Activated T-cell treated with anti-CD3 and anti-CD28 coated beads, Interleukin-2, amount 50 U/mL, for 24 hours (primary cell): ENCODE measurements at places on chromosomes 13 and 19.

DNA sequence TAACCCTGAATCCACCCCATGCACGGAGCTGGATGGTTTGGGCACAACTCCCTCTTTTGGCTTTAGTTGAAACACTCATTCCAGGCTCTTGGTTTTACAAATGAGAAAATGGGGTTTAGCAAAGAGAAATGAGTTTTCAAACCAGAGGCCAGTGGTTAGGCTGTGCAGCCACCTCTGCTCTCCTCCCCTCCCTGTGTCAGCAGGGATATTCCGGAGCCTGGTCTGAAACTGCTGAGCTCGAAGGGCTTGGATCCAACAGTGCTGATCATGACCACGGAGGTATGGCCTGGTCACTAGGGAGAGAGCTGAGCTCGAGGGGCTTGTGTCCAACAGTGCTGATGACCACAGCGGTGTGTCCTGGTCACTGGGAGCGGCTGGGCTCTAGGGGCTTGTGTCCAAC is 41.5 kb downstream of the ZNF787 start:
- no peak for DNase-seq

DNA sequence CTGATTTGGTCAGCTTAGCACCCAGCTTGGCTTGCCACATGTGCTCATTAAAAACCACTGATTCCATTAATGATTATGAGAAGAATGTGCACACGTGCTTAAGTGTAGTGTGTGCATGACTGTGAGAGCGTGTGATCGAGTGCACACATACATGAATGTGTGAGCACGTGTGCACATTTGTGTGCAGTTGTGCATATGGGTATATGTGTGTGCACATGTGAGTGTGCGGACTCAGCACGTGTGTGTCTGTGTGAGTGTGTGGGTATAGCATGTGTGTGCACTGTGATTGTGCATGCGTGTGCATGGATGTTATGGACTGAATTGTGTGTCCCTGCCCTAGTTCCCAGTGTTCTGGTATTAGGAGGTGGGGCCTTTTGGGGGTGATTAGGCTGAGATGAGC is 202.1 kb upstream of the ZNF536 start:
- no peak for DNase-seq

DNA sequence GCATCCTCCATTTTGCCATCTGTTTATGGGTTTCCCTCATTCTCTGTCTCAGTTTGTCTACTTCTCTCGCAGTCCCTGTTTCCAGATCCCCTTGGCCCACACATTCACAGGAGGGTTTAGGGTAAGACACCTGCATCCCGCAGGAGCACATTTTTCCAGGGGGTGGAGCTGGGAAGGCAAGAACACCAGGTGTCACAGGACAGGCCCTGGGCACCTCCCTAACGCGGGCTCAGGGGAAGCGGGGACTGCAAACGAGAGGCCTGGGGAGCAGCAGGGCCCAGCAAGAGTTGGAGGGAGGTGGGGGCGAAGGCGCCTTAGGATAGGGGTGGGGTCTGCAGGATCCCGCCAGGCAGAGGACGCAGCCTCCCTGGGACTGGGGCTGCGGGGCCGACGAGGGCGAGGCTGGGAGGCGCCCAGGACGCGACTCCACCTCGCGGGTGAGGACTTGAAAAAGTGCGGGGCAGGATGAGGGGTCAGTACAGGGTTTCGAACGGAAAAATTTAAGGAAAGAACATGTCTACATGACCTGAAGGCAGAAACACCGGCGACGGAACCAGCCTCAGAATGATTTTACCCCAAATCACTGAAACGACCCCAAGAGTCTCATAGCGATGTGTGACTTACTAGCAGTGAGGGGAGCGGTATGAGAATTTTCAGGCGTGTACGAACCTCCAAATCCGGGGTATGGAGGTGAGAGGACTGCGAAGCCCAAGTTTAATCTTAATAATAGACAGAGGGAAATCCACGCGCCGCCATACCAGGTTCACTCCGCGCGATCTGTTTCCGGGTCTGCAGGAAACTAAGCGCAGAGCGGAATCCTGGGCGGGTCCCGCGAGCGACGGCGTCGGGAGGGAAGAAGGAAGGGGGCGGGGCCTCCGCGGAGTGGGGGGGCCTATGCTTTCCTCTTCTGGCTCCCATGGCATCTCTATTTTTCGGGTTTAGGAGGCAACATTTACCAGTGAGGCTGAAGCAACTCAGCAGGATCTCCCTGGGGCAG is 7.1 kb upstream of the ERVV-2 start:
- peak; percentile 42 for DNase-seq

GRCh38 chr13:83168590-83168989 is 713.7 kb downstream of the SLITRK1 start:
- no peak for DNase-seq

GRCh38 chr13:31201341-31202031 is 1.7 kb downstream of the B3GLCT start:
- no peak for DNase-seq

DNA sequence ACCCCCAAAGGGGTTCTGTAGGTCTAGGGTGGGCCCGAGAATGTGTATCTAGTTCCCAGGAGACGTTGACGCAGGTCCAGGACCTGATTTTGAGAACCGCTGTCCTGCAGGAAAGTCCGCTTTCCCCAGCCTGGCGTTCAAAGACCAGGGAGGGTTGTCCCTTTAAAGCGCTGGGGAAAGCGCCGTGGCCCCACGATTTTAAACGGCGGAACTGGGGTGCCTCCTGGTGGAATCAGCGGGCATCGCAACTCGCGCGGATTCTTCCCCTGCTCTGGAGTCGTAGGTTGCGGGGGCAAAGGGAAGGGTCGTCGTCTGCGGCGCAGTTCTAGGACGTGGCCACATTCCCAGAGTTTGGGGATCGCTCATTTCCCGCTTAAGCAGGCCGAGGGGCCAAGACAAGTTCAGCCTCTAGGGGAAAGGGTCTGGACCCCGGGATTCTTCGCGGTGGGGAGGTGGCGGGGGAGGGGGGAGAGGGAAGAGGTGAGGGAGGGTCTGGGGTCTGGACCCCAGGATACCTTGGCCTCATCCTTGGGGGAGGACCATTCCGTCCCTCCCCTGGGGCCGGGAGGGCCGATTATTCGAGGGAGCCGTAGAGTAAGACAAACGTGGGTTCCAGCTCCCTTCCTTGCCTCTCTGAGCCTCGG is 7.7 kb downstream of the PNMA8B start:
- peak; percentile 90 for DNase-seq
